Activated T-cell treated with anti-CD3 and anti-CD28 coated beads, Interleukin-2, amount 50 U/mL, for 24 hours (primary cell): ENCODE measurements at places on chromosomes 4 and X.

GRCh38 chr4:178309890-178310289, 867.7 kb upstream of the AGA start:
- no peak for DNase-seq

DNA sequence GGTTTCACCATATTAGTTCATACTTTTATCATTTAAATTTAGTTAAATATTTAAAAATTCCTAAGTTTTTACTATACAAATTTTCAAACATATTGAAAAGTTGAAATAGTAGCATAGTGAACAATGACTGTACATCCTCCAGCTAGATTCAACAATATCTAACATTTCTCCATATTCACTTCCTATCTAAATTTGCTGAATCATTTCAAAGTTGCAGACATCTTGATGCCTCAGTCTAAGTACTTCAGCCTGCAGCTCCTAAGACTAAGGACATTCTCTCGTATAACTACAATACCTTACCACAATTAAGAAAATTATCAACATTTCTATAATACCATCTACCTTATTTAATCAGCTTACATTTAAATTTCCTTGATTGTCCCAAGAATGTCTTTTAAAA, 132.7 kb downstream of the TMEM164 start:
- no peak for DNase-seq

- no peak for DNase-seq
Observed at GRCh38 chr4:173466101-173466500, 63.9 kb downstream of the HAND2 start.

DNA sequence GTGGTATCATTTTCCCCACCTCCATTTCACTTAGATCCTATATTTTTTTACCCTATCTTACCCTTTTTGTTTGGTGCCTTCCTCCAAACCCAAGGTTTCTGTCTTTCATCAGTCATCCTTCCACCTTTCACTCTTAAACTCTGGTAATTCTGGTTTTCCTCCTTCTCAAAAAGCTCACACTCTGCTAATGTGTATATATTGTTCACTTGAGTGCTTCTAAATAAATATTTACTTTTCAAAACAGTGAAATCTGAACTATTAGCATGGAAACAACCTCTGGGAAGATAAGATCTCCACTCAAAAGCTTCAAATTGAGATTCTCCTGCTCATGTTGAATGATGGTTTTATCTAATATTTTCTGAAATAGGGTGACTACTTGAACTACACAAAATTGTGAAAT, 21.5 kb downstream of the XIAP start:
- no peak for DNase-seq
